ENCODE measurements at places on chromosomes 3 and 15.

GRCh38 chr3:133573054-133573628, 345 bp upstream of the CDV3 start:
- peak; percentile 100 for DNase-seq

DNA sequence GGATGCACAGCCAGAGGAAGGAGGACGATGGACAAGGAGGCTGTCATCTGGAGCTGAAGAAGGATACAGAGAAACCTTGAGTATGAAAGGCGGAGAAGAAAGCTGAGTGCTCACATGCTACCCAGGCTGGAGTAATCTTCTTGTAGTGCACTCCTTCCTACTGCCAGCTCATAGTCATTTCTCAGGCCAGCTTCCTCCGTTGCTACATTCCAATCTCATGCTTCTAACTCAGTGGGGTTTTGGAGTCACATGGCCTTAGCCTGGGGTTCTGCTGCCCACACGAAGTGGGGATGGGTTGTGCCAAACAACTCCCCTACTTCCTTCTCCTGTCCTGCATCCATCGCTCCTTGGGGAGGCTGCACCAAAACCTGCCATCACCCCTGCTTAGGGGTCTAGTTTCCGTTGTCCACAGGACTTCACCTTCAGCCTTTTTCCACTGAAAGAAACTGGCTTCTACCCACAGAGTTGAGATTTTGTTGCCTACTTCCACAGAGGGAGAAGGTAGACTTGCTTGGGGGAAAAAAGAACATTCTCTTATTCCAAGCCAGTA, 239.9 kb downstream of the EPHB1 start:
- DNase-seq = no peak

DNA sequence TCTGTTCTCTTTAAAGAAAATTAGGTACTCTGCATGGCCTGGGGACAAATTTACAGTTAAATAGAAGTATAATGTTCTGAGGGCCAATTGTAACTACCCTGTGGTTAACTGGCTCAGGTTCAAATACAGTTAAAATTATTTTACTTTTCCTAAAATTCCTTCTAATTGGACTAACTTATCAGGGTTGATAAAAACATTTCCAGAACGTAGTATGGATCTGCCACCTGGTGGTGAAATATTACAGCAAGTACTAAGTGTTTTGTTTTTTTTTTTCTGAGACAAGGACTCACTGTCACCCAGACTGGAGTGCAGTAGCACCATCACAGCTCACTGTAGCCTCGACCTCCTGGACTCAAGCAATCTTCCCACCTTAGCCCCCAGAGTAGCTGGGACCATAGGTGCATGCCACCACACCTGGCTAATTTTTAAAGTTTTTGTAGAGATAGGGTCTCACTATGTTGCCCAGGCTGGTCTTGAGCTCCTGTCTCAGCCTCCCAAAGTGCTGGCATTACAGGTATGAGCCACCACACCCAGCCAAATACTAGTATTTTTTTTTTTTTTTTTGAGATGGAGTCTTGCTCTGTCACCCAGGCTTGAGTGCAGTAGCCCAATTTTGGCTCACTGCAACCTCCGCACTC, 29.2 kb downstream of the NEO1 start:
- DNase-seq = no peak

- no peak for DNase-seq
Observed at GRCh38 chr3:41356775-41357174, 157.5 kb downstream of the CTNNB1 start.
